ENCODE measurements at places on chromosomes 5 and 9. TPM values are rescaled to one million over a fixed set of nuclear protein-coding genes. Genes with fewer than 3 reads are reported as not detected.

GRCh38 chr9:114138552-114138971 is 16.8 kb upstream of the COL27A1 start:
- DNase-seq = no peak

GRCh38 chr9:125969462-125969861 is 222.3 kb downstream of the PBX3 start:
- DNase-seq = no peak

- DNase-seq = no peak
These were observed 1.3 kb downstream of the OR13J1 start for GRCh38 chr9:35868933-35869332.

The ANKRD18A gene
- 32.3 TPM for total RNA-seq

GRCh38 chr5:160023908-160024630 is 15.1 kb downstream of the TTC1 start:
- no peak for DNase-seq

DNA sequence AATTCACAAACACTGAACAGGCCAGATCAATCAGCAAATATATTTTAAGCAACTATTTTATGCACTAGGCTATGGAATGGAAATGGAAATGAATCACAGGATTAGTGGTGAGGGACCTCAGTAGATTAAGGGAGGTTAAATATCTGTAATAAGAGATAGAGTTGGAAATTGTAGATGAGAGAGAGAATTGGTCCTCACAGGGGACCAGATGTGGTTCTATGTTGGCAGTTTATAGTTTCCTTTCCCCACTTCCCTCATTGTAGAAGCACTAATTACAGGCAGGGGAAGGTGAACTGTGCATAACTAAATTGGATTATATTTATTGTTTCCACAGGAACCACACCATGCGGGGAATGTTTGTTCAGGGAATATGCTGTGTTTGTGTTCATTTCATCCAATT is 496.2 kb downstream of the ARHGEF28 start:
- DNase-seq = no peak

GRCh38 chr9:137383784-137384756 is 38.9 kb downstream of the EXD3 start:
- no peak for DNase-seq

DNA sequence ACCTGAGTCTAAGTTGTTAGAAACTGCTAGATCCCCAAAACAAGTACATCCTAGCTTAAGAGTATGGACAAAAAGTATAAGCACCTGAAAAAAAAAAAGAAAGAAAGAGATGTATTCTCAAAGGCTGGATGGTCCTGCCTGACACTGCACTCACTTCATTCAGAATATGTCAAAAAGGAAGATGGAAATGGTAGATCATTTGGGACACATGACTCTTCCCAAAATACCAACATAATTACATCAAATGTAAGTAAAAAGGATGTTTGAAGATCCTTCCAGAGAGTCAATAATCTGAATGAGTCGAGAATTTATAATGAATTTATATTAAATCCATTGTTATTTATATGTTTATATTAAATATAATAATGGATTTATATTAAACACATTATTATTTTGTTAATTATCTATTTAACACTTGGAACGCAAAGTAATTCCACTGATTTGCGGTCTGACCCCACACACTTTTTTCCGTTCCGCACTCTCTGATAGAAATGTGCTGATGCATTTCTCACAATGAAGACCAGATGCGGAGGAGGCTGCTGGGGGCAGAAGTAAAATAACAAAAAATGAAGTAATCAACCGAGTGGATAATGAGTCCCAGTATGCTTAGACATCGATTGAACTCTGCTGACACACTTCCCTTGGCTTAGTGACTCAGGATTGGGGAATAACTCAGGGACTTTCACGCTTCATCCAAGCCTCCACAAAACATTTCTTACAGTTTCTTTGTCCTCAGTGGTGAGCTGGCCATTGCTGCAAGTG is 201.2 kb downstream of the ADAMTS12 start:
- no peak for DNase-seq

- DNase-seq = no peak
These were observed 9.3 kb downstream of the CCNI2 start for GRCh38 chr5:132756542-132756941.

The CARTPT gene
- total RNA-seq = not detected

GRCh38 chr5:83099001-83099400 is 21.7 kb downstream of the XRCC4 start:
- DNase-seq = no peak
